Dermis blood vessel endothelial cell (primary cell): ENCODE measurements at places on chromosomes 7 and 10. TPM values are rescaled to one million over a fixed set of nuclear protein-coding genes. Genes with fewer than 3 reads are reported as not detected.

- no peak for DNase-seq
Measured at GRCh38 chr10:59432207-59432900, 70.0 kb upstream of the FAM13C start.

GRCh38 chr7:100655908-100656674 is at the start of gene ACTL6B:
TSS of gene ACTL6B (minus strand) at chr7:100656448. CDS start at chr7:100656354, 94 bp downstream.
- DNase-seq: peak; percentile 72

DNA sequence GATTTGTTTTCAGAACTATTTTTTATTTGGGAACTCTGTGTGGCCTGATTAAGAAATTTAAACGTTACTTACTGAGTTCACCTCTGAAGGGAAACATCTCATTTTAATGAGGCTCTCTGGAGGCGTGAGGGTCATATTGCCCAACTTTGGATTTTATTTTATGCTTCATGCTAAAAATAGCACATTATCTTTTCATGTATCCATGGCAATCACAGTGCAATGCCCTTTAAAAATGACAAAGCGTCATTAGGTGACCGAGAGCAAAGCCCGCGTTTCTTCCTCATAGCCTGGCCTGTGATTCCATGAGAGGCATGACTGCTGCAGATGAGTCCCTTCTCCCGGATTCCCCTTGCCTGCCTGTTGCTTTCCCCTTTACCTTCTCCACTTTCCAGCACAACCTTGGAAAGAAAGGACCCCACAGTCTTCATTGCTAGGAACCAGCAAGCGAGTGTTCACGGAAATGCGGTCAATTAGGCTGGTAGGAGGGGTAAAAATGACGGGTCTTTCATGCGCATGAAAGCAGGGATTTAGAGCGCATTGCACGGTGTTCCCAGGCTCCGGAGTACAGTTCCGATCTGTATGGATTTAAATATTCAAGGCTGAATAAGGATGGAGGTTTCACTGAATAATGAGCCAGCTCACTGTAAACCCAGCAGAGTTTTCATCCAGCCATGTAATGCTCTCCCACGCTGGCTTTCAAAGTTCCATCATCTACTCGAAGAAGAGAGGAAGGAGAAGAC is 98.2 kb upstream of the PITRM1 start:
- DNase-seq: no peak

DNA sequence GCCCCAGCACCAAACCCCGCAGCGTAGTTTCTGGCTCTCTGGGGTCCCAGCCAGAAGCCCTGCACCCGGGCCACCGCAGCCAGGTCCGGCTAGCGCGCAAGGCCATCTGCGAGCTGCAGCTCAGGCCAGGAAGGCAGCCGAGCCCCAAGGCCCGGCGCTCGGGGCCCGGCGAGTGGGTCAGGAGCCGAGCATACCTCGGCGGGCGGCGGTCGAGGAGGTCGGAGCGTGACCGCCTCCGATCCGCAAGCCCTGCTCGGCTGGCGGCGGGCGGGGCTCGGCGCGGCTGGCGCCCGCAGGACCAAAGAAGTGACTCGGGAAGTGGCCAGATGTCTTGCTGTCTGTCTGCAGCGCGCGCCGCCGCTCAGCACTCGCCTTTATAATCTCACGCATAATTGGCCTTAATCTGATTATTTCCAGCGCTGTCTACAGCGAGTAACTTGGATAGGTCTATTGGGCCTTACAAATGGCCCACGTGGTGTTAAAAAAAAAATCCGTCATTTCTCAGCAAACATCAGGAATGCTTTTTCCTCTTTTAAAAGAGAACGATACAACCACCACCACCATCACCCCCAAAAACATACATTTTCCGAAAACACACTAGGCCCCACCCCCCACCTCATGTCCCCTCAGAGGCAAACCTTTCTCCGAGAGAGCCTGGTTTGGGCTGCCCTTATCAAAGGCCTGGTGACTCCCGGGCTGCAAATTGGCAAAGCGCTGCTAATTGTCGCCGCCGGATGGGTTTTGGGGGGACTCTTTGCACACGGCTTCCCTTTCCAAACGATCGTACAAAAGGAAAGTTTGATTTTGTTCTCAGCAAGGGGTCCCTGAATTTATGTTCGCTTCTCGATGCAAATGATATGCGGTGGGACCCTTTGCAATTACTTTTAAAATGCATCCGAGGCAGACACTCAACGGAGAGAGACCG is at the start of gene DRGX:
Gene DRGX, minus strand, starts transcription at position 349 of the 925 bp plus-strand sequence. CDS start 649 bp downstream, outside the sequence.
- DNase-seq: no peak

- DNase-seq: no peak
Measured at GRCh38 chr7:44893710-44894234, 8.4 kb upstream of the PURB start.

The ZPBP gene
- total RNA-seq: not detected in 2 replicates

GRCh38 chr7:98125759-98126158 is 19.1 kb downstream of the LMTK2 start:
- DNase-seq: no peak
